Effector CD4-positive, alpha-beta T cell (primary cell): ENCODE measurements at places on chromosomes 6 and 20.
A peak's percentile ranks its signal among the peaks of the same experiment; 100 is the strongest.

GRCh38 chr20:55730321-55730720 lies 275.0 kb downstream of the CBLN4 start:
- no peak for DNase-seq

GRCh38 chr6:160330619-160331018 lies 17.6 kb upstream of the SLC22A3 start:
- DNase-seq: no peak

DNA sequence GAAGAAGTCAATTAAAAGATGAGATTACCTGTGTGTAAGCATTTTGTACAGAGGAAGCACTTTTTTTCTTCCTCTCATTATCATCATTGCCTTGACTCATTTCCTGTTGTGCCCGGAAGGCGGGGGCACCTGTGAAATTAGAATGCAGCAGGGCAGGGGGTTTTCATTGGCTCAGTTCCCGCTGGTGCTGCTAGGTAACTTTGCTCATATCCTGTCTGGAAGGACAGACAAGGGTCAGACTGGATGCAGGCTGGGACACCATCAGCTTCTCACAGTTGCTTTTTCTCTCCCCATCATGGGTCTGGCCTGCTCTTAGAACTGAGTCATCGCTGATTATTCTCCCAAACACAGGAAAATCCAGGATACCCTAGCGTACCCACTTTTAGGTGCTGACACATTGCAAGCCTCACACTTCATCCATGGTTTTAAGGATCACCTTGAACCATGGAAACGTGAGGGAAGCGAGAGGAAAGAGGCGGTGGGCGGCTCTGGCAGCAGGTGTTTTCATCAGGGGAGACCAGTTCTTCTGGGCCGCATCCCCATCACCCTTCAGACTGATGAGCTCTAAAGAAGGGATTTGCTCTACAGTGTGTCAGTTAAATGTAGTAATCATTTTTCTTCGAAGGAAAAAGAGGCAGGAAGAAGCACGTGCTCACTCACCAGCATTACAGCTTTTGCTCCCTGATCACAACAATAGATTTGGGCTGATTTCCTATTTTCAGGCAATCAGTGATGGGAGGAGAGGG lies 195.7 kb upstream of the SASH1 start:
- peak; percentile 26 for DNase-seq

GRCh38 chr20:17177341-17177740 lies 49.5 kb upstream of the PCSK2 start:
- no peak for DNase-seq

DNA sequence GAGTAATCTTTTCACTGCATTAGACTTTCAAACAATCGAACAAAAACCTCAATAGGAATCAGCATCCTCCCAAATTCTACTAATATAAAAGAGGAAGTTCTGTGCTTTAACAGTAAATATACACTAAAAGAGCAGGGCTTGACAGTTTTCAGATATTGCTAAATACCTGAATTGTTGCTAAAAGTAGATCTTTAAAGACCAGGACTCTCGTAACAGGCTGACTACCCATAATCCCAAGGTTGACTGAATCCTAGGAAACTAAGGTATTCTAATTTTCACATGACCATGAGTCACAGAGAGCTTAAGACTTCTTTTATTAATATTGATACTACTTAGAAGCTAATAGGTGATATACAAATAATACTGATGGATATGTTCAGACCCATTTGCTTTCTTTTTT lies 10.1 kb downstream of the CD164 start:
- DNase-seq: no peak

DNA sequence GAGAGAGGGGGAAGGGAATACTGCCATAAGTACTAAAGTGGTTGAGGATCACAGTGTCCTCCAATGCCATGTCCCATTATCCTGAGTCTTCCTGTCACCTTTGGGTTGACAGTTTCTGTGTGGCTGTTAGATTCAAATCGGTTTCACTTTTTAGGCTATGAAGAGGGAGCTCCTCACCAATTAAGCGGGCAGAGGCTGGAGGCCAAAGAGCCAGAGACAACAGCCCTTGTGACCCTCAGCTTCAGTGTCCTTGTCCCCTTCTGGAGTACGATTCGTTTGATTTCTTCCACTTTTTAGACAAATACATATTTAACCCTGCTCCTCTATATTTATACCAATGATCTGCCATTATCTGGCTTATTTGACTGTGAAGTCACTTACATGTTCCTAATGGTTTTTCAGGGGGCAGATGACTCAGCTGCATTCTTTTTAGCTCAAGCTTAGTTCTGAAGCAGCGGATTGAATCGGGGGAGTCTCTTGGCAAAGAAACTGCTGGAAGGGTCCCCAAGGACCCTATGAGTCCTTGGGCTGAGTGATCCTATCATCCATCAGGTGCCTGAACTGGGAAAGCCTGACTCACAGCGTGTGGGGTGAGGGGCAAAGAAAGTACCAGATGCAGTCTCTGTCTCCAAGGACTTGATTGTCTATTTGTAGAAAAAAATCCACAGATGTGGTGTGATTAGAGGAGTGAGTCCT lies 18.2 kb downstream of the FERMT1 start:
- DNase-seq: no peak

- DNase-seq: no peak
Observed at GRCh38 chr6:132400883-132401617, at the start of gene MOXD1. TSS of gene MOXD1 (minus strand) at chr6:132401475. CDS start at chr6:132401426, 49 bp downstream.

- no peak for DNase-seq
Observed at GRCh38 chr6:14511061-14511586, 393.6 kb downstream of the CD83 start.

DNA sequence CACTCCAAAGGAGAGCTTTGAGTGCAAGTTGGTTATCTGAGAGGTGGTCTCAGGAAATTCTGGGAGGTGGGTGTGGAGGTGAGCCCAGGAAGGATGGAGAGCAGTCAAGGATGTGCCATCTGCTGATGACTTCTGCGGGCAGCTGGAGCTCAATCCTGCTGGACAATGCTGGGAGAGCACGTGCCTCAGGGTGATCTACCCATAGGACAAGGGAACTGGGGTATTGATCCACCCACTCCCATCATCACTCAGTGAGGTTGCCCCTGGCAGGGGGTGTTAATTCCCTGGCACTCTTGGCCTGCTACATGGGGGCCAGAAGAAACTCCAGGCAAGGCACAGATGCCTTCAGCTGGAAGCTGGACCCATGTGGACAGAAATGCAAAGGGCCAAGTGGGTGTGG lies 7.1 kb upstream of the ZBP1 start:
- no peak for DNase-seq

DNA sequence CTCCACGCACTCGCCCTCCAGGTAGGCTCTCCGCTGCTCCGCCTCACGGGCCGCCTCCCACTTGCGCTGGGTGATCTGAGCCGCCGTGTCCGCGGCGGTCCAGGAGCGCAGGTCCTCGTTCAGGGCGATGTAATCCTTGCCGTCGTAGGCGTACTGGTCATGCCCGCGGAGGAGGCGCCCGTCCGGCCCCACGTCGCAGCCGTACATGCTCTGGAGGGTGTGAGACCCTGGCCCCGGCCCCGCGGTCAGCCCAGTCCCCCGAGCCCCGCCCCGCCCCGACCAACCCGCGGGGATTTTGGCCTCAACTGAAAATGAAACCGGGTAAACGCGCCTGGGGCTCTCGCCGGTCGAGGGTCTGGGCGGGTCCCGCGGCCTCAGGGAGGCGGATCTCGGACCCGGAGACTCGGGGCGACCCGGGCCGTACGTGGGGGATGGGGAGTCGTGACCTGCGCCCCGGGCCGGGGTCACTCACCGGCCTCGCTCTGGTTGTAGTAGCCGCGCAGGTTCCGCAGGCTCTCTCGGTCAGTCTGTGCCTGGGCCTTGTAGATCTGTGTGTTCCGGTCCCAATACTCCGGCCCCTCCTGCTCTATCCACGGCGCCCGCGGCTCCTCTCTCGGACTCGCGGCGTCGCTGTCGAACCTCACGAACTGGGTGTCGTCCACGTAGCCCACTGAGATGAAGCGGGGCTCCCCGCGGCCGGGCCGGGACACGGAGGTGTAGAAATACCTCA lies 598 bp downstream of the HLA-B start:
- peak; percentile 18 for DNase-seq

GRCh38 chr6:142378138-142378875 lies 76.5 kb downstream of the ADGRG6 start:
- DNase-seq: no peak

DNA sequence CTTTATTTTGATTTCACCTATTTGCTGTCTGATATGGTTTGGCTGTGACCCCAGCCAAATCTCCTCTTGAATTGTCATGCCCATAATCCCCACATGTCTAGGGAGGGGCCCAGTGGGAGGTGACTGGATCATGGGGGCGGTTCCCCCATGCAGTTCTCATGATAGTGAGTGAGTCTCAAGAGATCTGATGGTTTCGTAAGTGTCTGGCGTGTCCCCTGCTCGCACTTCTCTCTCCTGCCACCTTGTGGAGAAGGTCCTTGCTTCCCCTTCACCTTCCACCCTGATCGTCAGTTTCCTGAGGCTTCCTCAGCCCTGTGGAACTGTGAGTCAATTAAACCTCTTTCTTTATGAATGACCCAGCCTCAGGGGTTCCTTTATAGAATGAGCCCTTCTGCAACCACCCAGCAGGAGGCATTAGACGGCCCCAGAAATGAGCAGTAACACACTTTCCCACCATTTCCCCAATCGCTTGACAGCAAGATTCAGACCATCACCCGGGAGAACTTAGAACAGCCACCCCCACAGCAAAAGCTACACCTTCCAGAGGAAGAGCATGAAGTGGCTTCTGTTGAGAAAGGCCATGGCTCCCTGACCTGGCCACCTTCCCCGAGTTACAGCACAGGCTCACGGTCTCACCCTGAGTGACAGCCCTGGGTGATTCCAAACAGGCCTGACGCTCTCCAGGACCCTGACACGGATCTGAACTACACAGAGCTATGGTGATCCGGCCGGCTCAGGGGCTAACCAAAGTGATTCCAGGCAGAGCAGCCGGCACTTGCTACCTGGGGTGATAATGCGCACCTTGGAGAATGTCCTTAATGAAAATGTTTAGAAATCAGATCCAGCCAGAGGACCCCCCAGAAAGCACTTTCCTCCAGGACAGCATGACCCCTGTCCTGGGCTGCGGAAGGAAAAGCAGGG lies 131.2 kb upstream of the CDH4 start:
- DNase-seq: peak; percentile 9

- DNase-seq: no peak
Observed at GRCh38 chr20:33178726-33179125, 10.8 kb downstream of the BPIFA2 start.

- no peak for DNase-seq
Observed at GRCh38 chr20:59966428-59966827, 8.2 kb downstream of the CDH26 start.

DNA sequence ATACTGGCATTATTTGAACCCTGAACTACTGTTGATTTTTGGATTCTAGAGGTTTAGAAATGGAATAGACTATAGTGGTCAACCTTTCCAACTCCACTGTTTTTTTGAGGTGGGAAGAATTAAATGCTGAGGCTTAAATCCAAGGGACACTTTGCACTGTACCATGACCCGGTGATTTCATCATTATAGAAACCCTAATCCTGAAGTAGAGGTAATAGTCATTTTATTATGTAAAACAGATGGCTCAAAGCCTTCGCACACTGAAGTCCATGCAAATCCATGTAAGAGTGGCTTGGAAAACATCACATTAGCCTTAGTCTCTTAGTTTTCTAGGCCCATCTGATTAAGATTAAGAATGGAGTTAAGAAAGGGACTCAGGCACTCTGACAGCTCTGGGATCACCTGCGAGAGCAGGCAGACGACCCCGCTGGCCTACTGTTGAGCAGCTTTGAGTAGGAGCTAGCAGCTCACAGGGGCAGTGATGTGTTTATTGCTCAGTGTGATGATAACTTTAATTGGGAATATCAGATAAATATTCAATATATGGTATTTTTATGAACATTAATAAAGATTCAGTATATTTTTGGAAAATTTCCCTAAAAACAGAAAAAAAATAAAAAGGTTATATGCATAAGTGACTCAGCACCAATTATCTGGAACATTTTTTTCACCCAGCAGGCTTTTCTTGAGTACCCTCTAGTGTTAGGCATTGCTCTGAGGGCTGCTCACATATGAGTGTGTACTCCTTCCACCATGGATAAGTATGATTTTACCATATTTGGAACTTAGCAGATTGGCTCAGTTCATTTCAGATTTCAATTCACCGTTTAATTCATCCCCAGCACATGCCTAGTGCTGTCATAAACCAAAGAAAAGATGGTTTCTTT lies 13.4 kb downstream of the SLX4IP start:
- no peak for DNase-seq

DNA sequence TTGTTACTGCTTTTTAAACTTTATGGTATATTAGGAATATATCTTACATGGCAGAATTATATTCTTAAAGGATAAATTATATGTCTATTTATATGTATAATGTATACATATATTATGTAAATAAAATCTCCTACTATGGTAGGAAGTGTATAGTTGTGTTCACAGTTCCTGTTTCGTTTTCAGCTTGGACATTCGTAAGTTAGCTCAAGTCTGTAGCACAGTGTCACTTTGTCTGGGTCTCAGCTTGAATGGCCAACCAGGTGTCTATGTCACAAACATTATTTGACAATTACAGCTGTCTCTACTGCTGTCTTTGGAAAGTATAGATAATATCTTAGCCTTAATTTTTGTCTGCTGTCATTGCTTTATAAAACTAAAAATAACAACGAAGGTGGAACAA lies 303.9 kb downstream of the CDKAL1 start:
- DNase-seq: no peak

- no peak for DNase-seq
Observed at GRCh38 chr6:44179072-44179536, 20.5 kb downstream of the CAPN11 start.

- no peak for DNase-seq
Observed at GRCh38 chr6:143652841-143653331, 24.9 kb upstream of the PHACTR2 start.

- no peak for DNase-seq
Observed at GRCh38 chr20:6909608-6910007, 142.1 kb downstream of the BMP2 start.

- no peak for DNase-seq
Observed at GRCh38 chr6:11076540-11076939, 17.1 kb upstream of the SMIM13 start.

GRCh38 chr6:157848693-157849092 lies 25.6 kb downstream of the SNX9 start:
- DNase-seq: no peak

DNA sequence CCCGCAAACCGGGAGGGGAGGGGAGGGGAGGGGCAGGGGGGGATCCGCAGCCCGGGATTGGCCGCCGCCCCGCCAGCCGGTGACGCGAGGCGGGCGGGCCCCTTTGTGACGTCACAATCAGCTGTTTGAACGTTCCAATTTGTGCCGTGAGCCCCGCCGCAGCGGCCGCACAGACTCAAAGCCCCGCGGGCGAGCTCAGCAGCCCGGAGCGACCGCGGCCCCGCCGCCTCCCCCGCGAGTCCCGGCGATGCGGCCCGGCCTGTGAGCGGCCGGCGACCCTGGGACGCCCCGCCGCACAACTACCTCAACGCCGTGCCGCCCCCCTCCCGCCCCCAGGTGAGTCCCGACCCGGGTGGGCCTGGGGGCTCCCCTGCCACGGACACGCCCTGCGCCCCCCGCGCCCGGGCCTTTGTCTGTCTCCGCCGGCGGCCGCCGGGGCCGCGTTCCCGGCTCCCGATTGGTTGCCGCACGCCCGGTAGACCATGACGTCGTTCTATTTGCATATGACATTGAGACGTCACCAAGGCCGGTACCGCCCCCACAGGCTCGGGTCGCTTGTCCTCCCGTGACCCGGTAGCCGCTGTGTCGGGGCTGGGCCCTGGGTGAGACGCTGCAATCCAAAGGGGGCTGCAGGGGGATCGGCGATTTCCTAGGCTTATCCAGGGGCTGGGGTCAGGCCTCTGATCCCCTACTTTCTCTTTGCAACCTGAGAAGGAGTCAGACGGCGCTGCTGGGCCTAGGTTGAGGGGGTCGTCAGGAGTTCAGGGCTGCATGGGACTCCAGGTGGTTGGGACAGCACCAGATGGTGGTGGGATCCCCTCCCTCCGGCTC lies at the start of gene TP53INP2:
TSS of gene TP53INP2 (plus strand) at position 168 of the 831 bp plus-strand sequence. CDS start 4,396 bp downstream, outside the sequence.
- DNase-seq: peak; percentile 88

- DNase-seq: no peak
Observed at GRCh38 chr6:144159742-144160141, 9.4 kb downstream of the STX11 start.
